Stimulated activated CD8-positive, alpha-beta memory T cell treated with anti-CD3 and anti-CD28 coated beads, Interleukin-4, amount 100 ng/mL, for 48 hours (primary cell): ENCODE measurements at places on chromosomes 1 and 21.

GRCh38 chr1:235327559-235328270 lies at the start of gene ARID4B:
Gene ARID4B (minus strand): TSS chr1:235328179. CDS start chr1:235326919, 1,260 bp downstream.
- peak; percentile 75 for DNase-seq

DNA sequence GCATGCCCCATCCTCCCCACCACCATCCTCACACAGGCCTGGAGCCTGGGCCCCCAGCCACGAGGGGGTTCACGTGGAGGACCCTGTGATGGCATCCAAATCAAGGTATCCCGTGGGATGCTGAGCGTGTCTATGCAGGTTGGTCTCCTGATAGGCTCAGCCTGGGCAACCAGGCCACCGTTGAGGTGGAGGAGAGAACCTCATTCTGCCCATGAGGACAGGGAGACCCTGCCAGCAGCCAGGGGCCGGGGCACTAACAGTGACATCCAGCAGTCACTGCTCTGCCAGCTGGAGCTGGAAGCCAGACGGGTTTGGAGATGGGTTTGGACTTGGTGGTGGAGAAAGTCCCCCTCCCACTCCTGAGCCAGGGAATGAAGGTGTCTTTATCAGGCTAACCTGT lies 582.8 kb downstream of the MATN1 start:
- DNase-seq: no peak

DNA sequence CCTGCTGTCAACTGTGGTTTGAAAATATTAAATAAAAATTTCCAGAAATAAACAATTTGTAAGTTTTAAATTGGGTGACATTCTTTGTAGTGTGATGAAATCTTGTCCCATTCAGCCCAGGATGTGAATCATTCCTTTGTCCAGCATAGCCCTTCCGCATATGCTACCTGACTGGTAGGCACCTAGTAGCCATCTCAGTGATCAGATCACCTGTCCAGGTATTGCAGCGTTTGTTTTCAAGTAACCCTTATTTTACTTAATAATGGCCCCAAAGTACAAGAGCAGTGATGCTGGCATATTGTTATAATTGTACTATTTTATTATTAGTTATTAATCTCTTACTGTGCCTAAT lies 351.6 kb upstream of the B3GALT2 start:
- DNase-seq: no peak

DNA sequence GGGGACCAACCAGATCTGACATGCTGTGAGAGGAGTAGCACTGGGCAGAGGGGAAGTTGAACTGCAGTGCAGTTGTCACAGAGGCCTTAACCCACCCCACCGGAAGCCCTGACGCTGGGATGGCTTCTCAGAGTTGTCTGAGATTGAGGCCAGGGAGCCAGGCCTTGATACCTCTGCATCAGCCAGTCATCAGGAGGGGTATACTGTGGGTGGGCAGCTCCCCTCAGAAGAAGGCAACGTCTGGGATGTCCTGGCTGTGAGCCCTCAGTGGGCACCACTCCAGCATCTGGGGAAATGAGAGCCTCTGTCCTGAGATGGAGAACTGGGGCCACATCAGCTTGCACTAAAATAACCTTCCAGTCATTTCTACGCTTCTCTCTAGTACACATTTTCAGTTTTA lies 47.9 kb upstream of the BCAR3 start:
- DNase-seq: no peak

DNA sequence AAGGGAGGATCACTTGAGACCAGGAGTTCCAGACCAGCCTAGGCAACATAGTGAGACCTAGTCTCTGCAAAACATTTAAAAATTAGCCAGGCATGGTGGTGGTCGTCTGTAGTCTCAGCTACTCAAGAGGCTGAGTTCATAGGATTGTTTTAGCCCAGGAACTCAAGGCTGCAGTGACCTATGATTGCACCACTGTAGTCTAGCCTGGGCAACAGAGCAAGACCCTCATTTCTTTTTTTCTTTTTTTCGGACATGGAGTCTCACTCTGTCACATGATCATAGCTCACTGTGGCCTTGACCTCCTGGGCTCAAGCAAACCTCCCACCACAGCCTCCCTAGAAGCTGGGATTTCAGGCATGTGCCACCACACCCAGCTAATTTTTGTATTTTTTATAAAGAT lies 31.9 kb upstream of the RCC2 start:
- no peak for DNase-seq

- DNase-seq: peak; percentile 6
These were observed 23.6 kb downstream of the VANGL2 start for GRCh38 chr1:160423966-160424365.

- DNase-seq: no peak
These were observed 20.0 kb downstream of the PTPRF start for GRCh38 chr1:43550598-43551246.

DNA sequence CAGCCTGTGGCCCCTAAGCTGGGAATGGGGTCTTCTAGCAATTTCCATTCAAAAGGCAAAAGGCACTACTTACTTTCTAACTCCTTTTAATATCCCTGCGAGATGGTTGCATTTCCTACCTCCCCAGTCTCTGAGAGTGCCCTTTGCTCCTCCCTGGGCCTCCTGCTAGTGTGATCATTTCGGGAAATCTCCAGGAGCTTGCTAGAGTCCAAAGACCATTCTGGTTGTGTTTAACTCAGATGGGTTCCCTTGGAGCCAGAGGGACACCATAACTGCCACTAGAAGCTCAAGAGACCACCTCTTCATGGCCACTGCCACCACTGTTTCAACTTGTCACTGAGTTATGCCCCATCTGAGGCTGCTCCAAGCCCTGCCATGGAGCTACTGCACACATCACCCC lies 34.4 kb upstream of the CYP4B1 start:
- no peak for DNase-seq

DNA sequence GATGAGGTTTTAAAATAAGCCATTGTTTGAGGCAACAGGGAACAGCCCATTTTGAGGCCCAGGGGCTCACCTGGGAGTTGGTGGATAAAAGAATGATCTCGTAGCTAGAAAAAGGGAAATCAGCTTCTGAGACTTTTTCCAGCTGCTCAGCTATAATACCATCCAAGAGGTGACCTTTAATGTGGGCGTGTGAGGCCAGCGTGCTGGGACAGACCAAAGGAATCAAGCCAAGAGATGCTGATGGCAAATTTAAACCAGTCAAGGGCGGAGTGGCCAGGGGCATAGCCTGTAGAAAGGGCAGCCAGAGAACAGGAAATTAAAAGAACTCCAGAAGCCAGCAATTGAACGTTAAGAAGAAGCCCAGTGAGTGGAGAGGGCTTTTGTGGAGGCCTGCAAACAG lies 132.6 kb downstream of the IER5 start:
- no peak for DNase-seq

- DNase-seq: no peak
These were observed 14.4 kb upstream of the CAMTA1 start for GRCh38 chr1:6770751-6771440.

DNA sequence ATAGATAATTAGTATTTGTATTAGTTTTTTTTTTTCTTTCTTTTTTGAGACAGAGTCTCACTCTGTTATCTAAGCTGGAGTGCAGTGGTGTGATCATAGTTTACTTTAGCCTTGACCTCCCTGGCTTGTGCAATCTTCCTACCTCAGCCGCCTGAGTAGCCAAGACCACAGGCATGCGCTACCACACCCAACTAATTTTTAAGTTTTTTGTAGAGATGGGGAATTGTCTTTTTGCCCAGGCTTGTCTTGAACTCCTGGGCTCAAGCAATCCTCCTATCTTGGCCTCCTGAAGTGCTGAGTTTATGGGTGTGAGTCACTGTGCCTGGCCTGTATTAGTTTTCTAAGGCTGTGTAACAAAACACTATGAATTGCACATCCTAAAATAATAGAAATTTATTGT lies 58.3 kb downstream of the MSH4 start:
- DNase-seq: no peak

- DNase-seq: no peak
These were observed 166.1 kb upstream of the DPYD start for GRCh38 chr1:98086796-98087441.

- no peak for DNase-seq
These were observed 34.1 kb downstream of the ECHDC2 start for GRCh38 chr1:52887483-52887882.

DNA sequence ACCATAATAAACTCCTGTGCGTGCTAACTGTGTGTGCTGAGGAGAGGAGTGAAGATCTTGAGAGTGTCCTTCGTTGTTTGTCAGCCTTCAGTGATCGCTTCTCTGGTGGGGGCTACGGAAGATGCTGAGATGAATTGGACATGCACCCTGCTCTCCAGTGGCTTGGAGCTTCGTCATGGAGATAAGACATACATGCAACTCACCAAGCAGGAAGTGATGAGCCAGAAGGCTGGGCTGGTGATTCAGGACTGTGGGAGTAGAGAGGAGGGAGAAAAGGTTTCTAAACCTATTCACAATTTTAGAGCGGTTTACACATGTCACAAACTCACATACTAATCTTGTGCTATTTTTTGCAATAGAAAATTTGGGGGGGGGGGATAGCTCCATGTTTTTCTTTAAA lies 128.9 kb upstream of the ADAR start:
- peak; percentile 72 for DNase-seq

DNA sequence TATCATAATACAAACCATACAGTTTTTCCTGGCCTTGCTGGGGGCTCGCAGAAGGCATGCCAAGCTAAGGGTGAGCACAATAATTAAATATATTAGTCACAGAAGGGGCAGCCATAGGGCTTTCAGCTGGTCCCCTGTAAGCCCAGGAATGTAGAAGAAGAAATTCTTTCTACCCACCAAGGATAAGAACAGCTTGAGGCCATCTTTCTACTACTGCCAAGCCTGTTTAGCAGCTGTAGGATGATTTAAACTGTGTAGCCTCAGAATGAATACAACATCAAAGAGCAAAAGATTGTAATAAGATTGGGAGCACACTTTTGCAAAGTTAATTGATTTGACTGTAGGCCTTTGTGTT lies 171.5 kb downstream of the LRRC7 start:
- no peak for DNase-seq

DNA sequence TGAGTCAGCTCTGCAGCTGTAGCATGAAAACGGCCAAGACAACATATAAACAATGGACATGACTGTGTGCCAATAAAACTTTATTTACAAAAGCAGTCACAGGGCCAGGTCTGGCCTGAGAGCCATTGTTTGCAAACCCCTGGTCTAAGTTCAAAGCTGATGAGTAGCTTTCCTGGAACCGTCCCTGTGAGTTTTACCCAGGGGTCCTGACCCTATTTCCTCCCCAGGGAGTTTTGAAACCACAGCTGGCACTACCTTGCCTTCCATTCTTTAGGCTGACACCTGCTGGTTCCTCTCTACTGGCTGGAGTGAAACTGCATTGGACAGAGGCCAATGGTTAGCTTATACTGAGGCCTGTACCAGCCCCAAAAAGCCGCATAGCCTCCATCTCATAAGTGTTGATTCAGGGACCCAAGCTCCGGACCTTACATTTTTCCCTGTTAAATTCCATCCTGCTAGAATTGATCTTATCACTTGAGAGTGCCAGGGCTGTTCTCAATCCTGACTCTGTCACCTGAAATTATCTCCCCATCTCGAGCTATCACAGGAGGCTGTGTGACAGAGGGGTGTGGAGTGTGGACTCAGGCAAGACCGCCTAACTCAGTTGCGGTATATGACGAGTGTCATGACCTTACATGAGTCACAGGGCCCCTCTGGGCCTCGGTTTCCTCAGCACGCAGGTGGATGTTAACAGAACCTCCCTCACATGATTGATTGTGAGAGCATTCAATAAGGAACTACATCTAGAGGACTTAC lies 343.6 kb downstream of the NPHP4 start:
- DNase-seq: no peak

GRCh38 chr1:92476071-92476631 lies 10.6 kb downstream of the GFI1 start:
- peak; percentile 69 for DNase-seq

DNA sequence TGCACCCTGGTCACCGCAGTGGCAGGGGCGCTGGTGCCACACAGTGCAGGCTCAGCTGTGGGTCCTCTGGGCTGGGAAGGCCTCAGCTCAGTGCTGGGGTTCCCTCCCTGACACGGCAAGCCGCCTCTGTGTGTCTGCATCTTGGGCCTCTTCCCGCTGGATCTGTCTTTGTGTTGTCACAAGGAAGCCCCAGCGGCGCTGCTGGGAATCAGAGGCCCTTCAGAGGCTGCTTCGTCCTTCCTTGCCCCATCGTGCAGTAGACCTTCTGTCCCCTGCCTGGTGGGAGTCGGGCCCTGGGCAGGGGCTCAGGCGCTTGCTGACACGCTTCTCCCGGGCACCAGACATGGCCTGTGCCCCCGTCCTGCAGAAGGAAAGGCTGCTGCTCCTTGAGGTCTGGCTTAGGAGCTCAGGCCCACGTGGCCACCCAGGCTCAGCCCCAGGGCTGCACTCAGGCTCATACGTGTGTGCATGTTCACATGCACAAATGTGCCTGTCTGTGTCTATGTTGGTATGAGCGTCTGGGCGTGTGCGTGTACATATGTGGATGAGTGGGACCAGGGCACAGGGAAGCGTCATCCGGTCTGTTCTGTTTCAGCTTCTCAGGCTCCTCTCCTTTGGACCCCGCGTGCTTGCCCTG lies 24.3 kb upstream of the DIP2A start:
- no peak for DNase-seq

DNA sequence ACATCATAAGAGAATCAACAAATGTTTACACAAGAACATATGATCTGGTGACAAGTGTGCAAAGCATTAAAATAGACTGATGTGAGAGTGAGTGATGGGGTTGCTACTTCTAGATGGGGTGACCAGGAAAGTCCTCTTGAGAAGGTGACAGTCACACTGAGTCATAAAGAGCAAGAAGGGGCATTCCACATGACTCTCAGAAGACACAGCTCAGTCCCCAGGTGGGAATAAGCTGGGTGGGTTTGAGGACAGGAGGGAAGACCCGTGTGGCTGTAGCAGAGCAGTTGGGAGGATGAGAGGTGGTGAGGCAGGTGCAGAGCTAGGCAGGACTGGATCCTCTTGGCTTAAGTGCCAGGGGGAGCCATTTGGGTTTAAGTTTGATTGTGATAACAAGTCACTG lies 53.1 kb downstream of the TNR start:
- no peak for DNase-seq

DNA sequence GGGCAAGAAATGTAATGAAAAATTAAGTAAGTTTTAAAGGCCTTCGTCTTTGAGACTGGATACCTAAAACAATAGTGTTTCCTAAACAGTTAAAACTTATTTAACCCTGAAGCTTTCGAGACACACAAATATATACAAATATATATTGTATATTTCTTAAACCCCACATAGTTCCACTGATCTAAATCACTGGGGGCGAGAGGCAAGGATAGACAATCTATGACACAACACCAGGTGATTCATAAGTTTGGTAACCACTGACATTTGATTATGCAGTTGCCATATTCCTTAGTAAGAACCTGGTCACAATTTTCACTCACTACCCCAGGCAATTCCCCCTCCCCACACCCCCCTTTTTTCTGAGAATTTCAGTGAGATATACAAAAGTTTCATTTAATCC lies 55.3 kb upstream of the BOLA1 start:
- DNase-seq: no peak

DNA sequence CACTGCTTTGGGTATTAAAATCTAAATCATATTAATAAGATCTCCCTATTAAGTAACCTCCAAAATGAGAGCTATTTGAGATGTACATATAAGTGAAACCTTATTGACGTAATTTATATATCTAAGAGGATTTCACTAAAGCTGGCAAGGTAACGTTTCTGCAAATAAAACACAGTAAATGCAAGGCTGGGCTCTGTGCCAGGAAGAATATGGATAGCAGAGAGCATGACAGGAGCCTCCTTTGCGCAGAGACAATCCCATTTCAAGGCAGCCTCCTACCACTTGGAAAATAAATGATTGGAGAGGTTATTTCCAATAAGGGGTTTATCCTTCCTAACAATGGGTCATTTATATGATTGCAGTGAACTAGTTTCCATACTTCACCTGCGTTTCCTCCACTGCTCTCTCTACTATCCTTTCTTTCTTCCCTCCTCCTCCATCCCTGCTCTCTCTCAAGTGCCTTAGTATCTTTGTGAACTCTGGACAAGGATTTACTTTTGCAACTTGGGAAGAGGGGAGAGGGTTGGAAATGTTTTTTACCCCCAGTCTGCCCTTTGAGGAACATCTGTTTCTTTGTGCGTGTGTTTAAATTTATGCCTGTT lies 3.0 kb upstream of the NFIA start:
- no peak for DNase-seq
